ENCODE measurements at places on chromosomes 16 and 17.

GRCh38 chr16:81204798-81205680 lies 33.5 kb upstream of the BCO1 start:
- DNase-seq, result peak; percentile 4

GRCh38 chr16:59758848-59759247 lies 1024.7 kb upstream of the GOT2 start:
- DNase-seq, result no peak

DNA sequence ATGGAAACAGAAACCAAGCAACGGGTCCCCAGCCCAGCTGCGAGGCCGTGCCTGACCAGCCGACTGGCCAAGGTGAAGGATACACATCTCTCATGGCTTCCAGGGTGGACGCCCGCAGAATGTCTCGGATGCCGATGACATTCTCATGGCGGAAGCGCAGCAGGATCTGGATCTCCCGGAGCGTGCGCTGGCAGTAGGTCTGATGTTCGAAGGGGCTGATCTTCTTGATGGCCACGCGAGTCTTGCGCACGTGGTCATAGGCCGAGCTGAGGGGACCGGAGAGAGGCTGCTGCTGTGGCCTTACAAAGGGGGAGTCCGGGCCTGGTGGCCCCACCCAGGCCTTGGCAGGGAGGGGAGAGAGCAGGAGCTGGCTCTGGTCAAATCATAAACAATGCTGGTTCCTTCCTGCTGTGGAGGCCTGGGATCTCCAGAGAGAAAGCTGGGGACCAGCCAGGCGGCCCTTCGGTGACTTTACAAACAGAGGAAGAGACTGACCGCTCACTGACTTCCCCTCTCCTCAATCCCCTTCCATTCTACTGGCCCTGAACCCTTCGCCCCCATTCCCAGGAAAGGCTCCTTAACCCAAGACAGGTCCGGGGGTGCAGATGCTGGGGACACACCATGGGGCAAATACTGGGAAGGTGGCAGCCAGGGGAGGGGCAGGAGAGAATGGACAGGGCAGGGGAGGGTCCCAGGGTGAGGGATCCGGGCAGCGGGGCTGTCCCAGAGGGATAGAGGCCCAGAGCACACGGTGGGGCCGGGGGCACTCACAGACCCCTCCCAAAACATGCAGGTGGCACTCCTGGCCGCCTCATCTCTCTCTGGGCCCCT lies 1.1 kb downstream of the MAPK3 start:
- no peak for DNase-seq

GRCh38 chr16:69724414-69724873 lies 1.9 kb downstream of the NQO1 start:
- no peak for DNase-seq

GRCh38 chr17:47077576-47077975 lies 98.5 kb upstream of the RPRML start:
- DNase-seq, result no peak

GRCh38 chr16:65285128-65286048 lies 163.5 kb upstream of the CDH11 start:
- no peak for DNase-seq

GRCh38 chr16:77398495-77398894 lies 36.3 kb downstream of the ADAMTS18 start:
- no peak for DNase-seq

DNA sequence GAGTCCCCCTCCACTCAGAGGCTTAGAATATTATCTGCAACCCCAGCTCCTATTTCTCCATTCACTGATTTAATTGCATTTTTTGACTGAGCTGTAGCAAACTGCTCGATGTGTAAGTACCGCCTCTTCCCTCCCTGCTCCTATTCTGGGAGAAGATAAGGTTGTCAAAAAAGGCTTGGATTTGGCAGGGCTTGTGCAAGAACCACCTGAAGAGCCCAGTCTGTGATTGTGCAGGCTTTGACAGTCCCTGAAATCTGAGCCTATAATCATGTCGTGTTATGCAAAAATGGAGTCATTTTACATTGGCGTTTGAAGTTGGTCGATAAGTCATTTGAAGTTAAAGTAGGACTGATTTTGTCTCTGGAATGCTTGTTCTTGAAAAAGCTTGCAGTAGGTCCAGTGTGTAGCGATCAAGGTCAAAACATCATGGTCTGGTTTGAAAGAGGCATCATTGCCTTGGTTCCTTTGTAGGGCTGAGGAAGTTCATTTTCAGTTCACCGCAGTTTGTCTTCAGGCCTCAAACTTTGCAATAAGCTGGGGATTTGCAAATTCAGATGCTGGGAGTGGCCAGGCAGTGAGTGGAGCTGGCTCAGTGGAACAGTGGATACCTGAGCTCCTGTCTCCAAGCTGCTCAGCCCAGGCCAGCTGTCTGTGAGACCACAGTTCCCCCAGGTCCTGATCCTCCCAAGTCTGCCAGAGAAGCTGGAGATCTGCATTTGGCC lies 68.8 kb downstream of the KATNIP start:
- DNase-seq, result no peak

- no peak for DNase-seq
Measured at GRCh38 chr17:74304184-74304583, 21.8 kb upstream of the KIF19 start.

GRCh38 chr16:14244196-14245010 lies 173.3 kb downstream of the MRTFB start:
- no peak for DNase-seq

GRCh38 chr17:304461-304860 lies 48.1 kb downstream of the RPH3AL start:
- DNase-seq, result no peak

- no peak for DNase-seq
Measured at GRCh38 chr17:27947005-27947406, 53.8 kb upstream of the LYRM9 start.

DNA sequence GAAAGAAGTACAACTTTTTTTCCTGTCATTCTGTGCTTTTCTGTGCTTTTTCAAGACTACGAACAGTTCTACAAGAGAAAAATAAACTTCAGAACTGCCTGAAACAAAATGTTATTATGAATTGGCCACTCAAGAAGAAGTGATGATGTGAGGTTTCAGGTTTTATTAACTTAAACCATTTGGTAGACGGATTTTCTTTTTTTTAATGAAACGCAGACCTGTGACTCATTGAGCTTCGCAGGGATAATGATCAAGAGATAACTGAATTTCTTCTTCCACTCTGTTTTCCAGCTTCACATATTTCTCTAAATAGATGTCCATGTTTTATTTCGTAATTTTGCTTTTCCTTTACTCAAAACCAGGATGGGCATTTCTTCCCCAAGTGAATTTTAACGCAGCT lies 32.7 kb downstream of the AIPL1 start:
- DNase-seq, result no peak

DNA sequence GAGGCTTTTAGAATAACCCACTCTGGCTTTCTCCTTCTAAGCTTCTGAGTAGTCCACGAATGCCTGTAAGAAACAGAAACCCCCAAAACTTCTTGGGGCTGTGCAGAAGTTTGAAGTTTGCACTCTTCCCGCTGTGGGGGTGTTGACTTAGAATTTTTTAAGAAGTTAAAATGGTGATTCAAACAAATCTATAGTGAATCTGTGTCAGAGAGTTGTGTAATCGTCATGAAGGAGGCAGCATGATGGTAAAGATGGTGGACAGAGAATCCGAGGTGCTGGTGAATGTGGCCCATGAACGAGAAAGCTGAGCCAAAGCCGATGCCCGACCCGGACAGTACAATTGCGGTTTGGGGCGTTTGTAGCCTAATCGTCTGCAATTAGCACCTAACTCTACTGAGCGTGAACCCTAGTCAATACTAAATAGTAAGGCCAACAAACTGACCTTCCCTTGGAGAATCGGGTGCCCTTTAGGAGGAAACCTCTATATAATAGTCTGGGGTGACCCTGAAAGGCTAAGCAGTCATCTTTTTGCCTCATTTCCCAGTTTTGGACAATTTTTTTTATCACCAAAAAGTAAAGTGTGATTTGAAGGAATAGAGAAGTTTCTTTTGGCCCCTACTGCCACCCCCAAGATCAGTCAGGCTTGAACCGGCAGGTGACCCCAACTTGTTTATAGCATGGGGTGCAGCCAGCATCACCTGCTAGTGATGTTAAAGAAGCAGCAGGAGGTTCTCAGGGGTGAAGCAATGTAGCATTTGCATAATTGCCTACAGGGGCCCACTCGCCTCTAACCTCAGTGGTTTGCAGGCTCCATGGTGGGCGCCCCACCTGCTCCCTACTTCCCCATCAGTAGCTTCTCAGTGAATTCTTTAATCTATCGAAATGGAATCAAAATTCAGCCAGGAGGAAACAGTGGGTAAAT lies 11.2 kb downstream of the IRF8 start:
- DNase-seq, result no peak

GRCh38 chr16:60414613-60415012 lies 1621.6 kb downstream of the CDH8 start:
- DNase-seq, result no peak

DNA sequence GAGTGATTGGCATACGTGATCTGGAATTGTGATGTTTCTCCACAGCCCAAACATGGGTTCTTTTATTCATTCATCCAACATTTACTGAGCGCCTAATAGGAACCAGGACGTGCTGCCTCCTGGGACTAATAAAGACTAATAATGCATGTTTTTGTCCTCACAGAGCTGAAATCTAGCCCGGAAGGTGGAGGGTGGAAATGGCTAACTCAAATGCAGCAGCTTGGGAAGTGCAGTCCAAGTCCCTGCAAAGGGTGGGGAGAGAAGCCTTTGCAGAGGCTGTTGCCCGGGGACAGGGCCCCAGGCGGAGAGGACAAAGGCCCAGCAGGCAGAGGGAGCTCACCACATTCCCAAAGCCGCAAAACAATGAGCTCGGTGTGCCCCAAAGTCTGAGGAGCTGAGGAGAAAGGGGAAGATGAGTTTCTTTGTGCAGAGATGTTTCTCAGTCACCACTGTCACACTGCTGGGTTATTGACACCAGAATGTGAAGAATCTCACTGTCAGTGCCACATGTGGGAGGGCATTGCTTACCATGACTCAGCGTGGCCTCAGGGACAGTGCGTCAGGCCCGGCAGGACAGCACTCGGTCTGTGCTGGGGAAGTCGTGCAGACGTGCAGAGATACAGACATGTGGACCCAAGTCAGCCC lies 118.2 kb upstream of the CHMP6 start:
- DNase-seq, result no peak

DNA sequence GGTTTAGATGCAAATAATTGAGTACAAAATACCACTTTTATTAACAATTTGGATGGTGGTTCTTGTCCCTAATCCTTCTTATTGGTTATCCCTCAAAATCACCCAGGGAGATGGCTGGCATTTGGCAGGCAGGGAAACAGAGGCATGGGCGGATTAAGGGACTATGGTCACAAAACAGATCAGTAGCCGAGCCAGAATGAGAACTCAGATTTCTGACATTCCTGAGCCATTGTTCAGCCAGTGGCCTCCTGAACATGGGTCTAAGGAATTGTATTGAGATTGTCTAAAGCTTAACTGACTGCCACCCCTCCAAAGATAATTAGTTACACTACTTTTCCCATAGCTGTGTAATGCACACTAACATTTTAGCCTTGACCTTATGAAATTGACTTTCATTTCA lies 88.4 kb downstream of the CHD9NB start:
- DNase-seq, result no peak

DNA sequence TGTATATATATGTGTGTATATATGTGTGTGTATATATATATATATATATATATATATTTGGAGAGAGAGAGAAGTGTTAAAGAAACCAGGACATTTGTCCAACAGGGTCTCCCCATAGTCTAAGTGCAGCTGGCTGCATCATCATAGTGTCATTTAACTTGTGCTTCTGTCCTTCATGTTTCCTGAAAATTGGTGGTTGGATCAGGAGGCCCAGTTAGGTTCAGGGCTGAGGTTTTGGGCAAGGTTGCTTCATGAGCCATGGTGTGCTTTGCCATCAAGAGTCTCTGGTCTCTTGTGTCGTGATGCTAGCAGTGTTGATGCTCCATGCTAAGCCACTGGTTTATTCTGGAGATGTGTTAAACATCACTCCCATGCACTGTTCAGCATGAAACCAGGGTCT lies 85.3 kb downstream of the C16orf95 start:
- no peak for DNase-seq

GRCh38 chr17:40352237-40352778 lies 12.2 kb downstream of the GJD3 start:
- DNase-seq, result no peak

DNA sequence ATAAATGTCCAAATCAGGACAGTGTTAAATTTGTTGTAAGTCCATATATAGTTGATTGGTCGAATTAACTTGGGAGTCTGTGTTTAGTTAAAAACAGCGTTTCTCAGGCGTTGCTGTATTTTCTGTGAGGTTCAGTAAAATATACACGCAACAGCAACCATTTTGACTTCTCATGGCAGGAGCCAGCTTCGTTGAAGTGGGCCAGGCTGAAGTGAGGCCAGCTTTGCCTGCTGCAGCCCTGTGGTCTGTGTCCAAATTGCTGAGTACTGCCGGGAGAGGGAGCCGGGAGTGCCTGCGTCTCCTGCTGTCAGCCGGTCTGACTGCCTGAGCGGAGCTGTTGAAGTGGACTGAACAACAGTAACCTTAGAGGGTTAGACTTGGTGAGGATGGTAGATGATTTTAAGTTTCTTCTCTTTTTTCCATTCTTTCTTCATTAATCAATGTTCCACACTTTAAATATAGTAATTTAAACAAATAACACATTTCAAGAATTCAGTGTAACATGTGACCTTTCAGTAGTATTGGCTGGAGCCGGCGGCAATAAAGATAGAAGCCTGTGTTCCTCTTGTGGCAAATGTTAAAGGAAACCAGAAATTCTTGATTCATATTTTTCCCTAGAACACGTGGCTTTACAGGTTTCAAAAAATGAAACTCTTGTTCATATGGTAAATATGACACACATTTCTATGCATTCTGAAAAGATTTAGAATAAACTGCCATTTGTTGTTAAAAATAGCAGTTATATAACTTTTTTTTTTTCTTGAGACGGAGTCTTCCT lies 37.0 kb upstream of the ZNF750 start:
- no peak for DNase-seq

DNA sequence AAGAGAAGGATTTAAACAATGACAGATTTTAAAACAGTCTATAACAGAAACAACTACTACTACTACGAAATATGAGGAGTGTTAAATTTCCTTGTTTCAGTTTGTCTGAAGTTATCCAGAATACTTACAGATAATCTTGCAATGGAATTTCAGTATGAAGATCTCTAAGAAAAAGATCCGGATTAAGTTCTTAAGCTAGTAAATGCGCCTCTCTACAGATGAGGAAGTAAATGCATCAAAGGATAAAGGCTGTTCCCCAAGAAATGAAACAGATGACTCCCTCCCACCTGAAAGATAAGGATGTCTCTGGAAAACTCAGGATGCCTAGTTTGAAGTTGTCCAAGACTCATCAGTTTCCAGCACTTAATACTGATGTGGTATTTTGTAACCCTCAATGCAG lies 105.1 kb downstream of the PARN start:
- no peak for DNase-seq

GRCh38 chr16:3009568-3010390 lies 2.9 kb upstream of the CLDN9 start:
- DNase-seq, result no peak

GRCh38 chr17:78585006-78585630 lies 7.9 kb upstream of the DNAH17 start:
- no peak for DNase-seq

GRCh38 chr16:80231888-80232287 lies 308.9 kb upstream of the DYNLRB2 start:
- no peak for DNase-seq

GRCh38 chr17:8060274-8060673 lies 21.4 kb downstream of the ALOX15B start:
- DNase-seq, result no peak

GRCh38 chr17:76670718-76671122 lies 27.2 kb upstream of the ST6GALNAC1 start:
- DNase-seq, result no peak

Measured in stimulated activated CD8-positive, alpha-beta memory T cell treated with anti-CD3 and anti-CD28 coated beads, Interleukin-7, amount 100 ng/mL, for 24 hours (primary cell).